ENCODE measurements at places on chromosomes 5 and 9.

- no peak for DNase-seq
Observed at GRCh38 chr5:177362610-177363507, 5.1 kb downstream of the RGS14 start.

- DNase-seq = no peak
Observed at GRCh38 chr5:1662559-1663085, 137.0 kb downstream of the MRPL36 start.

DNA sequence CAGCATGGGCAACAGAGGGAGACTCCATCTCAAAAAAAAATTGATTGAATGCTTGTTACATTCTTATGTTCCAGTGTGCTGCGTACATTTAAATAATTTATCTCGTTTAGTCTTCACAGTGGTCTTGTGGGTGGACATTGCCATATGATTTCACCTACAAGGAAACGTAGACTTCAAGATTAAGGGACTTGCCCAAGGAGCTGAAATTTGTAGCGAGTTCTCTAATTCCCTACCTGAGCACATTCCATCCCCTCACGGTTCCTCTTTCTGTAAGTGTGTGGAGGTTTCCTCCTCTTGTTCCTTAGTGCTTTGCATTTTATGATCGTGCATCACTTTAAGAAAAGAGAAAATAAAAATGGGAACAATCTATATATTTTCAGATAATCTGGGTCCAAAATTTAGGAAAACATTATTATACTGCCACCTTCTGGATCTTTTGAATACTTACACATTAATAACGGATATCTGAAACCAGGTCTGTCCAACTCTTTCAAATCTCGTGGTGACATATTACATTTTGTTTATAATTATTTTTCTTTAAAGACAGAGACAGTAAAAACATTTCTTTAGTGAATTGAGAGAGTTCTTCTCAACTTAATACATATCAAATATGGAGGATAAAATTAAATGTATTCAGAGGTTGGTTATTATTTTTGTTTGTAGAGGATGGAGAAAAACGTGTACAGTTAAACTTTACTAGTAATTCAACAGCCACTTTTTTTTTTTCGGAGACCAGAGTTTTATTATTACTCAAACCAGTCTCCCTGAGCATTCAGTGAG is 29.9 kb upstream of the C7 start:
- peak; percentile 81 for DNase-seq

DNA sequence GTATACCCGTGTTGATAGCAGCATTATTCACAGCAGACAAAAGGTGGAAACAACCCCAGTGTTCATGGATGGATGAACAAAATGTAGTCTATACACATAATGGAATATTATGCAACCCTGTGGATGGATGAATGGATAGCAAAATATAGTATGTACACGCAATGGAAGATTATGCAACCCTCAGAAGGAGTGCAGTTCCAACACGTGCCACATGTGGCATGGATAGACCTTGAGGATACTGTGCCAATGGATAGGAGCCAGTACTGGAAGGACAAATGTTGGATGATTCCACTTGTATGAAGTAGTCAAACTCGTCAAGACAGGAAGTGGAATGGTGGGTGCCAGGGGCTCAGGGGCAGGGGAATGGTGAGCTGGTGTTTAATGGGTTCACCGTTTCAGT is 44.9 kb downstream of the PLEKHG4B start:
- no peak for DNase-seq

GRCh38 chr9:2267181-2267745 is 252.1 kb downstream of the SMARCA2 start:
- no peak for DNase-seq

GRCh38 chr5:122421374-122422079 is 109.5 kb downstream of the SNCAIP start:
- DNase-seq = no peak

- no peak for DNase-seq
Observed at GRCh38 chr5:59864718-59865117, 28.8 kb downstream of the PDE4D start.

DNA sequence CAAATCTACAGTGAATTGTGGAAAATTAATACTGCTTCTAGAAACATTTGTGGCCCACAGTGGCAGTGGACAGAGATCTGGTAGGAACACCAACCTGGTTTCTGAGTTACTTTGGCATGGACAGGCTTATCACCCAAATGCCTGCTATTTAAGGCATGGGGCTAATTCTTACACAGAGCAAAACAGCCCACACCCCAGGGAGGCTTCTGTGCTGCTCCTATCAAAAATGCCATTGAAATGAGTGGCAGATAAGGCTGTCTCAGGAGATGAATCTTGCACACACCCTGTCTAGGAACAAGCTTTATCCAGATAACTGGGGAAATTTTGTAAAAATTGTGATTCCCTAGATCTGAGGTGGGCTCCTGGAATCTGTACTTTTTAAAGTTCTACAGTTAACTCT is 307.1 kb downstream of the TLE1 start:
- no peak for DNase-seq

GRCh38 chr5:1526190-1526631 is 2.5 kb upstream of the LPCAT1 start:
- no peak for DNase-seq

DNA sequence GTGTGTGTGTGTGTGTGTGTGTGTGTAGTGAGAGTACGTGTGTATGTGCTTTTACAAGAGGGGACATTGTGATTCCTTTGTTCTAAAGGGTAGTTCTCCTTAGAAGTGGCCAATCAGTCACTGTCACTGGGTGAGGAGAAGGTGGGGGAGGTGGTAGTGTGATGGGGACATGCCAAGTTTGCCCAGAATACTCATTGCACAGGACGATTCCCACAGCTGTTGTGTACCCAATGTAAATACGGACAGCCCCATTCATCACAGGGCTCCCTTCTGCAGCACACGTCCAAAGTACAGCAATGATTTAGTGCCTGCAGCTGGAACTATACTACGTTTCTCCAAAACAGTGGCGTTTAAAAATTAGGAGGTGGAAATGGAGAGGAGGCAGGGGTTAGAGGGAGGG is 287.8 kb downstream of the TLR4 start:
- no peak for DNase-seq

All from Kasumi-1 (cell line).